ENCODE measurements at places on chromosomes 6 and 20.

GRCh38 chr20:17661121-17661744 lies 20.8 kb downstream of the RRBP1 start:
- no peak for DNase-seq

DNA sequence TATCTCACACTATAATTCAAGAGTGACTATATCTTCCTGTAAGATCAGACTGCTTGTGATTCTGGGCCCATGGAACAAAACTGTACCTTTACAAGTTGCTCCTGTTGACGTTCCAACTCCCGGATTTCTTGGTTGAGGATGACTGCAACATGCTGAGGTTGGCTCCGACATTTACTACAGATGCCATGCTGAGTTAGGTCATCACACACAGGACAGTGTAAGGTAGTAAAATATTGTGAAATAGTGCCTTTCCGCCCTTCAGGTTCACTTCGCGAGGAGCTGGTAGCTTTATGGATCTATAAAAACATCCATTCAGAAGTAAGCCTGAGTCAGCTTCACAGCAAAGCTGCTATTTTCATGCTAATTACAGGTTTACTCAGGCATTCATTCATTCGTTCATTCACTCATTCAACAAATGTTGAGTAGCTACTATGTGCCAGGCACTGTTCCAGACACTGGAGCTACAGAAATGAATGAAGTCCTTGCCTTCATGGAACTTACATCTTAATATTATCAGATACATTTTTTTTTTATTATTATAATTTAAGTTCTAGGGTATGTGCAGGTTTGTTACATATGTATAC lies 175.7 kb downstream of the REV3L start:
- DNase-seq = no peak

DNA sequence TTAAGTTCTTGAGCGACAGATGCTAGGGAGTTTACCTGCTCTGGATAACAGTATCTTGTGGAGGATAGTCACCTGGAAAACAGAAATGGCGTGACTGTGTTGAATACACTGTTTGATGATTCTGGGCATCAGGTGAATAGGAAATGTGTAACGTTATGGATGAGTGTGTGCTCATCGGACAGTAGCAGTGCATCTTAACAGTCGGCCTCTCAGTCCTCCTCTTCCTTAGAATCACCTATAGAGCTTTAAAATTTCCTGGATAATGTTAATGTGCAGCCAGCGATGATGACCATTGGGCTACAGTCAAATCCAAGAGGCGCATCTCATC lies 217.7 kb downstream of the OR2B2 start:
- no peak for DNase-seq

GRCh38 chr20:48750941-48751635 lies 76.7 kb downstream of the PREX1 start:
- no peak for DNase-seq

GRCh38 chr6:161134550-161135298 lies 139.1 kb downstream of the AGPAT4 start:
- no peak for DNase-seq

GRCh38 chr6:125526007-125526720 lies 223.3 kb upstream of the HEY2 start:
- no peak for DNase-seq

DNA sequence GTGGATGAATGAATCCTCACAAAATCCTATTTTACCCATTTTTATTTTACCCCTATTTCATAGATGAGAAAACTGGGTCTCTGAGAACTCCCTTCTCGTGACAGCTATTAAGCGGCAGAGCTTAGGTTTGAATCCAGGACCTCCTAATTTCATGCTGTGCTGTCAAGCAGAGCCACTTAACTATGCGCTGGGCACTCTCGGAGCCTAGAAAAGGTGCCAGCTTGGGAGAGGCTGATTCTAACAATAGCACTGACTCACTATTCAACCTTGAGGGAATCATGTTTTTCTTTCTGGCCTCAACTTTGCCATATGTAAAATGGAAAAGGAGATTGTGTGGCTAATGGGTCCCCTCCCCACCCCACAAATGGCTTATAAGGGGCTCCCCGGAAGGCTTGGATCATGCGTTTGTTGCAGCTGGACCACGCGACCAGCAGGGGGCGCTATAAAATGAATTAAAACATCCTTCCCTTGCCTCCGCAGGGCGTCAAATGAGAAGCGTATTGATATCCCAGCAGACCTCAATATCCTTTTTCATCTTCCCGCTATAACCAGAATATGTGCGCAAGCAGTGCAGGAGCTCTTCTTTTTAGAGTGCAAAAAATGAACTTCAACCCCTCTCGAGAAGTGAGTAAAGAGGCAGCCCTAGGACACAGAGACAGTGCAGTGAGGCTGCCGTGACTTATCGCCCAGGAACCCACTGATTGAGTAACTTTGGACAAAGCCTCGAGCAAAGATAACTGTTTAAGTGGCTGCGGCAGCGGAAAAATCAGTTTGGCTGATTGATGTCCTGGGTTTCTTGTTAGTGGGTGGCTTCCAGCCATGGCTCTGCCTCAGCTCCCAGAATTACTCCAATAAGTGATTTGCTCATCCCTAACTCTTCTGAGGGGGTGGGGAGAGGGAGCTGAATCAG lies 12.8 kb upstream of the PDYN start:
- DNase-seq = no peak

DNA sequence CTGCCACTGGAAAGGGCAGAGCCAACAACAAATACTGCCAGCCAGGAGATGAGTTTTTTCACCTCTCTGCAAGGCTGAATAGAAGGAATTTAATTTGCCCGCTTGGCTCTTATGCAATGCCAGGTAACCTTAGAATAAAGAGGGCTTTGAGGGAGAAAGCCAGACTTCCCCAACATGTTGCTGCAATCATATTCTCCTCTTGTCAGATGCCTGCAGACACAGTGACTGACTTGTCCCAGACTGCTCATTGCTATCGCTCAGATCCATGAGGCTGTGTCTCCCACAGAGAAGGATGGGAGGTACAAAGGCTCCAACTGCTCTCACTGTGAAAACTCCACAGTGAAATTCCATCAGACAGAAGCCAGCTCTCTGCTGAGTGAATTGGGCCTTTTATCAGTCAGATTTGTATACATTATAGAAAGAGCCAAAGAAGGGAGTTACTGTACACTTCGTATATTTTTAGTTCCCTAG lies 517.0 kb upstream of the ID4 start:
- DNase-seq = no peak

- DNase-seq = no peak
Measured at GRCh38 chr6:32700391-32701040, 34.1 kb upstream of the HLA-DQB1 start.

DNA sequence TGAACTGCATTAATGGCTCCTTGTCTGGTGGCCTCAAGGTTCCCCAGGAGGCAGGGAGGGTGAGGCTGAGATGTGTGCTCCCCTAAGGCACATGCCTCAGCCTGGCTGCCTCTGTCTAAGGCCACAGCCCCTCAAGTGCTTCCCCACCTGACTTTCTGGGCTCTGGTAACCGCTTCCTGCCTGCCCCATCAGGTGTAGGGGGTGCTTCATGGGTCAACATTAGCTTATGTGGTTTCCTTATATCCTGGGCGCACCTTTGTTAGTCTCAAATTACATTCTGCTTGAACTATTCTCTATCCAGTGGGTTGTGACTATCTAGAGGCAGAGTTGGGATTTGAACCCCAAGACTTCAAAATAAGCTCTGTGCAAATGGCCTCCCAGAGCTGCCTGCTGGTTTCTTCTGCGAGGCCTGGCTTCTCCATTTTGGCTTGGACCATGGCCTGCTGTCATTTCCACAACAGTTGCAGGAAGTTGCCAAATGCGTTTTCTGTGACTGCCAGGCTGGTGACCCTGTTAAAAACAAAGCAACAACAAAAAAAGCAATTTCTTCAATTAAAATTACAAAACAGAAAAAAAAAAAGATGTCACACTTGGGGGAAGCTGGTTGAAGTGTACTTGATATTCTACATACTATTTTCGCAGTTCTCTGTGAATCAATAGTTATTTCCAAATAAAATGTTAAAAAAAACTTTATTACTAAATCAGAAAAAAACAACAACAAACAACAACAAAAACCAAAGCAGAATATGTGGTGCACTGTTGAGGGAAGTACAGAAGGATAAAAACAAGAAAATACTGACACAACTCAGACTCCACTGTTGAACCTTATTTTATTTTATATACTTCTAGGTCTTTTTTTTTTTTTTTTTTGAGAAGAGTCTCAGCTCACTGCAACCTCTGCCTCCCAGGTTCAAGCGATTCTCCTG lies 20.0 kb upstream of the ZNFX1 start:
- DNase-seq = no peak

- no peak for DNase-seq
Measured at GRCh38 chr6:32252331-32253009, 28.6 kb upstream of the NOTCH4 start.

- DNase-seq = no peak
Measured at GRCh38 chr20:23148731-23149570, 62.8 kb upstream of the CD93 start.

DNA sequence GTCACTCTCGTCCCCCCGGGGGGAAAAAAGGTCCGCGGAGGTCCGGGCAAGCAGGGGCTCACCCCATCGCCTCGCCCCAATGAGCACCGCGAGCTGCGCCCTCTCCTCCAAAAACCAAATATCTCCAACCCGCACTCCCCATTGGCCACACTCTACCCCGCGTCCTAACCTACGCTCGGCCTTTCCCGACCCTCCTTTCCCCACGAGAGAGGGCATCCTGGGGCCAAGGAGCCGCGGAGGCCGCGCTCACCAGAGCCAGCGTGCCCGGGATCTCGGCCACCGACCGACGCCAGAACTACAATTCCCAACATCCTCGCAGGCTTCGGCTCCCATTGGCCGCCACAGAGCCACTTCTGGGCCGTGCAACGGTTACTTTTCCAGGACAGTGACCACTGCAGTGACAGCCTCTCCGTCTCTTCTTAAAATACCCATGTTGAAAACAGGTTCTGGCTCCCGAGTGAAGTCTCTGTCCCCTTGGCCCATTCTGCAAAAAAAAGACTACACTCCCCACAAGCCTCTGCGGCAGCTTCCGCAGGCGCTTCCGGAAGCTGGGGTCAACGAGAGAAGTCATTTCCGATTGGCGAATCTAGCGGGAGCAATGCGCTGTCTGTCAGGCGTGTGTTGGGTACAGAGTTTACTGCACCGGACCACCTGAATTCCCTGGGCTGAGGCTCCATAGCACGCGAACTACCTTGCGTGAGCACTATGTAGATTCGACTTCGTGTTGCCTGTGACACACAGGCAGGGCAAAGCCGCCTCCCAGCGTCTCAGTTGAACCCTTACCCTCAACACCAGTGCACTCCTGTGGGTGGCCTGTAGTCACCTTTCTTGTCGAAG lies at the start of gene ZNF343:
Gene ZNF343, minus strand, starts transcription at position 285 of the 837 bp plus-strand sequence. CDS start 15,020 bp downstream, outside the sequence.
- peak; percentile 66 for DNase-seq

GRCh38 chr6:117326396-117326795 lies 61.0 kb downstream of the VGLL2 start:
- no peak for DNase-seq

GRCh38 chr6:79764747-79765146 lies 133.6 kb downstream of the SH3BGRL2 start:
- no peak for DNase-seq

DNA sequence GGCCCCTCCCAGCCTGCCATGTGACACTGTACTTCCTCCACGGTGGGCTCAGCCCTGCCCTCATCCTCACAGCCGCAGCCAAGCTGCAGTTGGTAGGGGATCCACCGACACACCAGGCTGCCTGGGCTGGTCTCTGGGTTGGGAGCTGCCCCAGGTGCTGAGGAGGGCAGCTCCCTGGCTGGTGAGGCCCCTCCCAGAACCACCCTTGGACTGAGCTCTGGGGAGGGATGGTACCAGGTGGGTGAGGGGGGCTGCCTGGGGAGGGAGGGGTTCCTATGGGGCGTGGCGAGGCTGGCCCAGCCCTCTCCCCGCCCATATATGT lies 185 bp upstream of the TNFRSF6B start:
- DNase-seq = no peak

GRCh38 chr6:13277231-13277630 lies 51.1 kb downstream of the TBC1D7 start:
- DNase-seq = no peak

GRCh38 chr6:43475516-43475915 lies 1.9 kb upstream of the TJAP1 start:
- no peak for DNase-seq

GRCh38 chr6:31826793-31827285 lies 699 bp upstream of the HSPA1B start:
- no peak for DNase-seq

GRCh38 chr6:105786890-105787655 lies 299.1 kb upstream of the PRDM1 start:
- DNase-seq = peak; percentile 12

GRCh38 chr6:109790131-109790530 lies 99.0 kb downstream of the FIG4 start:
- no peak for DNase-seq

- no peak for DNase-seq
Measured at GRCh38 chr6:93105017-93105416, 314.3 kb downstream of the EPHA7 start.

- no peak for DNase-seq
Measured at GRCh38 chr20:9467995-9468394, 46.4 kb upstream of the LAMP5 start.

DNA sequence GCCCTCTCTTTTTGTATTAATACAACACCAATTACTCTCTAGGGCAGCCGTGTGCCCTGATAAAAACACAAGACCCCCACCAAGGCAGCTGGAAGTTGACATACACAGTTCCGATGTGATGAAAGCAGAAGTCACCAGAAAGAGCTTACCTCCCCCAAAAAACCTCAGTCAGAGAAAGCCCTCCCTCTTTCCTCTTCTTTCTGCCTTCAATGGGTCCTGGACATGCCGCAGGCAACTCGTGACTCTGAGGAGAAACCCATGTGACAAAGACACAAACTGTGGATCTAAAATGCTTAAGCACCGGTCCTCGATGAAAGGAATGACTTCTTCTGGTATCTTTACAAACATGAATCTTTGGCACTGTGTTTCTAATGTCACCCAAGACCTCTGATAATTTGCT lies 117.7 kb upstream of the CCDC28A start:
- no peak for DNase-seq

- no peak for DNase-seq
Measured at GRCh38 chr20:32903666-32904175, 45.0 kb downstream of the EFCAB8 start.

DNA sequence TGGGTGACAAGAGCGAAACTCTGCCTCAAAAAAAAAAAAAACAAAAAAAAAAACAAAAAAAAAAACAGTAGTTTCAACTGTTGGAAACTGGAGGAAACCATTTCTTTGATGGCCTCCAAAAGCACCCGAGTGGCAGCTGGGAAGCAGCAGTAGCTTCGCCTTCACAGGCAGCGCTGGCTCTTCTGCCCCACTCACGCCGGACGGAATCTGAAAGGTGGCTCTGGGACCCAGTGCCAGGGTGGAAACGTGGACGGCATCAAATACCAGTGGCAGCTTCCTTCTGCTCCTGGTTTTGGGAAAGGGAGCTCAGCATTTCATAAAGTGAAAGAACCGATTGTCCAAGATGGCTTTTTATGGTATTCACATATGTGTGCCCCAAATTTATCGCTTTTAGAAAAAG lies 159.4 kb downstream of the SMOC2 start:
- DNase-seq = no peak

- no peak for DNase-seq
Measured at GRCh38 chr6:139474145-139475108, 100.0 kb upstream of the CITED2 start.

GRCh38 chr6:116022841-116023445 lies 37.7 kb downstream of the FRK start:
- no peak for DNase-seq

GRCh38 chr20:51985013-51985415 lies 182.7 kb upstream of the SALL4 start:
- no peak for DNase-seq

- DNase-seq = peak; percentile 43
Measured at GRCh38 chr20:46010491-46011391, 2.0 kb downstream of the MMP9 start.

All from stimulated activated CD4-positive, alpha-beta T cell treated with anti-CD3 and anti-CD28 coated beads, TNF-alpha, amount 100 ng/mL, for 24 hours (primary cell).